ENCODE measurements at places on chromosomes 4 and X.

DNA sequence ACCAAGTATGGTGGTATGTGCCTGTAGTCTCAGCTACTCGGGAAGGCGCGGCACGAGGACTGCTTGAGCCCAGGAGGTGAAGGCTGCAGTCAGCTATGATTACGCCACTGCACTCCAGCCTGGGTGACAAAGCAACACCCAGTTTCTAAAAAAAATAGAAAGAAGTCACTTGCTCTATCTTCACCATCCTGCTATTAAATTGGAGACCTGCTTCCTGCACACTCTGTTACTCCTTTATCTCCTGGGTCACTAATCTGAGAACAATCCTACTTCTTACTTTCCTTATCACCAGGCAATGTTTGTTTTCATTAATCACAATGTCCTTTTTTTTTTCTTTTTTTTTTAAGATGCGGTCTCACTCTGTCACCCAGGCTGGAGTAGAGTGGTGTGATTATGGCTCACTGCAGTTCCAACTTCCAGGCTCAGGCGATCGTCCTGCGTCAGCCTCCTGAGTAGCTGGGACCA, 16.2 kb downstream of the PRKX start:
- DNase-seq = peak; percentile 28

GRCh38 chrX:110123331-110123782, 120.4 kb downstream of the TMEM164 start:
- DNase-seq = peak; percentile 68

DNA sequence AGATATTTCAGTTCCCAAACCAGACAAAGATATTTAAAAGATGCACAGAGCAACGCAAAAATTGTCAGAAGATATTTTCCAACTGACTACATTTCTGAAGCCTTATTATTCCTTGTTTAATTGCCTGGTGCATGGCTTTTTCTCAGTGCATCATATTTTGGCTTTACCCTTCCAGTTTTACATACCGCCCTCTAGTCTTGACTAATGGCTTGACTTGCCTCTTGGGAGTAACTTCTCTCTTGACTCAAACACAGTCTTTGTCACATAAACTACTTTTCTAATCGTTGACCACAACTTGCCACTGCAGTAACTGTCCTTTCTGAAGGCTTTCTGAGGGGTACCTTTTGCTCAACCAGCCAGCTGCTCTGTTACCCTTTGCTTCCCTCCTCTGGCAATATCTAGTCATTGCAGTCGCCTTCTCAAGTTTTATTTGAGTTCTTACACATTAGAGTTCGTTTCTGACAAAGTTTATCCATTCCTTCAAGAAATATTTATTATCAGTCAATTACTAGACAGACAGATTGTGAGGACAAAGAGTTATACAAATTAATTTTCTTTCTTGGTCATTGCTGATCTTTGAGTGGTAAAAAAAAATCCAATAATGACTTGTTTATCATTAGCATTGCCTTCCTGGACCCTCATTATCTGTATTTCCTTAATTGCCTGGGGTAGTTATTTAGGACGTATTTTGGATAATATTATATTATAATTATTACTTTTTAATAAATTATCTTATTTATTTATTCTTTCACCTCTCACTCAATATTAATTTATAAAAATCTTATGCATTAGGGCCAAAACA, 506.9 kb upstream of the PCDH10 start:
- DNase-seq = peak; percentile 22

DNA sequence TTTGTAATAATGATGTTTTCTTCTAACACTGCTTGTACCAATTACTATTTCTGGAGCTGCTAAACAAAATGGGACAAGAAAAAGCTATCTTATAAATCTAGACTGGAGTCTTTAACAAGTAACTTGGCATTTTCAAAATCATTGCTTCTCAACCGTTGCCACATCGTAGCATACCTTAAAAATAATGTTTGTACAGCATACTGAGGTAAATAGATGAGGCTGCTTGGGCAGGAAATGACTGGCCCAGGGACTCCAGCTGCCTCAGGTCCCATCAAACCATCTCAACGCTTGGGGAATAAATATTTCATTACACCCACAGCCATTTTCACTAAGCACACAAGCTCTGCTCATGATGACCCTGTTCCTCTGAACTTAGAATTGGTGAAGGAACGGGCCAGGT, 115.1 kb downstream of the SPANXA1 start:
- no peak for DNase-seq

DNA sequence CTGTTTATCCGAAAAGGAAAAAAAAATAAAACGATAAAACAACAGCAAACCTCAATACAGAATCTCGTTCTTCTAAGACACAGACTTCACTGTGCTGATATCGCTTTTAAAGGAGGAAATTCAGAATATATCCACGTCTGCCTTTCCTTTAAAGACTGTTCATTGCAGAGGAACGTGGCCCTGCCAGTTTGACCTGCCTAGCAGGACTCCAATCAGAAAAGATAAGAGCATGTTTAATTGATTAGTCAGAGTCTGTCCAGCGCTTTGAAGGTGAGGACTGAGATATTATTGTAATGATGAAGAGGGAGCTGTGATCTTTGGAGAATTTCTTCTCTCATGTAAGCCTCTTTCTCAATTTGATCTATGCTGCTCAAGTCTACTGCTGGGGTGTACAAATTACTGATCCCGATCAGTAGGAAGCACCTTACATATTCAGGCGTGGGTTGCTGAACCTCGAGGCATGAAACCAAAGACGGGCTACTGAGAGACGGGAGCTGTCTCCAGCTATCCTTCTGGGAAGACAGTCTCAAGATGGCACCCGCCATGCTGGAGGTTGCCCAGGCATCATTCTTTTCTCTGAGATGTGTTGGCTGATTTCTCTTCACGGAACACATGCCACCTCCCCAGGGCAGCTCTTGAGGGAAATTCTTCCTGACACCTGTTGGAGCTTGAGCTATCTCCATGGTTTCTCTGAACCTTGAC, 146.1 kb downstream of the SHOX start:
- no peak for DNase-seq

DNA sequence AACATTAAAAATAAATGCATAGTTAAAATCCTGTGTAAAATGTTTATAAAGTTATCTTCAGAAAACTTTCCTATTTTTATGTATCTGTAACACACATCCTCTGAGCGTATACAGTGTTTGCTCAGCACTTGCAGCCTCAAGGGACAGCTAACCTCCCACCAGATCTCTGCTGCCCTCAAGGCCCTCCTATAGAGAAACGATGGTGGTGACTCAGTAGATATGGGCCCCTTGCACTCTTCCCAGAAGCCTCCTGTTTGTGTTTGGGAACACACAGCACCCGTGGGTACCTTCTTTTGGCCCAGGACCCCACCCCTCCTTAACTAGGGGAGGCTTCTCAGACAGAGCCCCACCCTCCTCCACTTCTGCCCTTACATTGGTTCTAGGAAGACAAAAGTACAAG, 26.7 kb downstream of the PJA1 start:
- DNase-seq = no peak

DNA sequence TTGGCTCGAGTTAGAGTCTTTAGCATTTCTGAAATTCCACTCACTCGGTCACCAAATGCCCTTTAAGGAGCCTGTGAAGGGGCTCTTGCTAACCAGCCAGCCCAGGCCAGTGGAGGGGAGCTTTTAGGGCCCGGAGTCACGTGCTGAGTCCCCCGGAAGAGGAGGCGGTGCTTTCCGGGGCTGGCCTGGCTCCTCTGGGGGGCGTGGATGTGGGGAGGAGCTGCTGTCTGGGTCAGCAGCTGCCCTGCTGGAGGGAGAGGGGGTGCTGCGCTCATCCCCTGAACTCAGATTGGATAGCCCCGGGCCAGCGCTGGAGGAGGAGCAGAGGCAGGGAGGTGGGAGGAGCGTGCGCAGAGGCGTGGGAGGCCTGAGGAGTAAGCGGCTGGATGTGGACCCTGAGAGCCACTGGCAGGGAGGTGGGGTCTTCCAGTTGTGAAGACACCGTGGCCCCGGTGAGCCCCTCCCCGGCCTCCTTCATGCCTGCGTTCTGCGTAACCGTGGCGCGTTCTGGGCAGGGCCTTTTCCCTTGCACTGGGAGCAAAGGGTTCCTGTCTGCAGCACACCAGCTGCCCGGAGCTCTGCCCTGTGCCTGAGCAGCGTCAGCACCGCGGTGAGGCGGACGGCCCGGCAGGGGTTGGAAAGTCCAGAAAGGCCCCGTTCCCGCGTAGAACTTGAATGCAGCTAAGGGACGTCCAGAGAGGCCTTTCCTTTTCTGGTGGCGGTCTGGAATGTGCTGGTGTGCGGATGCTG, 19.7 kb downstream of the MAEA start:
- peak; percentile 32 for DNase-seq

GRCh38 chr4:3436798-3437581, 4.8 kb upstream of the HGFAC start:
- no peak for DNase-seq

DNA sequence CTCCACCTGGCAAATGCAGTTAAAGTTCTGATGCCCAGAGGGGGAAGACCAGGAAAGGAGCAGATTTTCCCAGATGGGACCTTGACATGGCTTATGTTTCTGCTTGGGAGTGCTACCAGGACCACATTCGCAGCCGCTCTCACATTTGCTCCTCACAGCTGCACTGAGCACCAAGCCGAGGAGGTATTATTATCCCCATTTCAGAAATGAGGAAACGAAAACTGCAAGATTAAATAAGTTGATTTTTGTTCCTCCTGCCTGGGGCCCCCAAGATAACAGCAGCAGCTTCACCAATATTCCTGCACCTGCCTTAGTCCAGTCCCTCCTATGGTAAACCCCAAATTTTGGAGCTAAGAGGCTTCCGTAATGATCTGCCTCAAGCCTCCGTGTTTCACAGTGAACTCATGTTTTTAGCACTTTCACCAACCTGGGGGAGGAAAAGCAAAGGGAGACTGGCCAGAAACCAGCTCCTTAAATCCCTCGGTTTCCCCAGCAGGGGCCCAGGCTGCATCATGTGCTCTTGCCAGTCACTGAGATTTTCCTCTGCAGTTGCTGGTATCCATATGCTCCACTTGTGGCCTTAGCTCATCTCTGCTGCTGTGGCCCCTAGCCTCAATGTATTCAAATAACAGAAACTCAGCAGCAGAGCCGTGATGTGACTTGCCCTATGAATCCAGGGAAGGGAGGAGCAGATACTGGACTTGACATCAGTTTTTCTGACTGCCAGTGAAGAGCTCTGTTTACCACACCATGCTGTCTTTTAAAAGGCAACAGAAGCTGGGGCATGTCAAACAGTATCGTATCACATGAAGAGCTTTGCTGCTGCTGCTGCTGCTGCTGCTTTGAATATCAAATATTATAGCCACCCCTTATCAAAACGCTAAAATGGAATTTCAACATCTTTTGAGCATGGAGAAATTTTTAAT, 95.5 kb upstream of the KLHL13 start:
- DNase-seq = no peak

DNA sequence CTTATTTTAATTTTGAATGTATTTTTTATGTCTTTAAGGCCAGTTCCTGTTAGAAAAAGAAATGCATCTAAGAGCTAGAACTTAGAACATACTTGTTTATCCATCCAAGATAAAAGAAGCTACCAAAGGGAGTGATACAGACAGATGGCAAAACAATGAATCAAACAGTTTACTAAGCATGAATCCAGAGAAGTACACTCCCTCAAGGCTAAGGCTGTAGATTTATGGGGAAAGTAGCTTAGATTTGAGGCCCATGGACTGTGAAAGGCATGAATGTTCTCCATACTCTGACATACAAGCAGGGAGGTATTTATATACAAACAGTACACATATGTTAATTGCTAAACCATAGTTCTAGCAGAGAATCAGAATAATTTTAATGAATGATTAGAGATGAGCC, 255.3 kb upstream of the NRK start:
- no peak for DNase-seq

DNA sequence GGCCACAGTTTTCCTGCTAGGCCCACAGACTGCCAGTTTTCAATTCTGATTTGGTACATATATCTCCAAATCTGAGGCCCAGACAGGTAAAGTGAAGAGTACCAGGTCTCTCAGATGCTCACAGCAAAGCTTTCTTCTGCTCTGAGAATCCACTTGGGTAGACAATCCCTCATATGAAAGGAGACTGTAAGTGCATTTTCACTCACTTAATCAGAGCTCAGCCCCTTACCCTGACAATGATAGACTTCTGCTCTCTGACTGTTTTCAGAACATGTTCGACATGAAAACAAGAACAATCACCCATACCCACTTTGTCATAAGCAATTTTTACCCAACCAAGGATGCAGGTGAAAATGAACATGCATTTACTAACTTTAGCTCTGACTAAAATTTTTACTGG, 7.1 kb downstream of the GPRIN3 start:
- DNase-seq = no peak

DNA sequence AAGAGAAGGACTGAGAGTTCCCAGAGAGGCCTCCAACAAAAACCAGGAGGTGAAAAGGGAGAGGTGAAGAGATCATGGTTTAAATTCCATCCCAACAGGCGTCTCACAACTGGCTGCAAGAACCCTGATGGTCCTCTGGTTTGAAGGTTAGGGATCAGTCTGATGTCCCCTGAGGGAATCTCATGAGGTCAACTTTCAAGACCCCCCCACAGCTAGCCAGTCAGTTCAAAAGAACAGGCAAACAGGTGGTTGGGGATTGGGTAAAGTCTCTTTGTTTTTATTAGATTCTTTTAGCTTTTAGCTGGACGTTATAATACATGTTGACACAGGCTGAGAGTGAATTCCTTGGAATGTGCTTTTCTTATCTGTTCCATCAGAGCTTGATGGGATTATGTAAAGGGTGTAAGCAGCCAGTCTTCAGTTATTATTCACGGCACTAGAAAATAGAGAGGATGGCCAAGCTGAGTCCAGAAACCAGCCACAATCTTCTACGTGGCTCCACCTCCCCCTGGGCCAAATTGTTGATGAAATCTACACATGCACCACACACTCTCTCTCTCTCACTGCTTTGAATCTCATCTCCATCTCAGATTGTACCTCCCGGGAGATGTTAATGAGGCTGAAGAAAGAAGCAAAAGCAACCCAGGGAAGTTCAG, 20.8 kb downstream of the ENPP6 start:
- DNase-seq = no peak

DNA sequence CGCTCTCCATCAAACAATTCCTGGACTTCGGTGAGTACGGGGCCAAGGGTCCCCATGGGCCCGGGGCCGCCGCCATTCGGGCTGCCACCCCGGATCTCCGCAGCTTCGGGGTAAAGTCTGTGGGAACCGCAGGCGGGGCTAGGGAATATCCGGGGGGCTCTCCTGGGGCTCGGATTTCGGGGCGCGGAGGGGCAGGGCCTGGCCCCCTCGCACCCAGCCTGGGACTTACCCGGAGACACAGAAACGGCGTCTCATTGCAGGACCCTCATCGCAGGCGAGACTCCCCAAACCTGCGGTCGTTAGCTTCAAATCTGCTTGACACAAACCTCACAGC, 413 bp downstream of the PDK3 start:
- DNase-seq = no peak

- peak; percentile 1 for DNase-seq
Measured at GRCh38 chr4:65670331-65671031, at the start of gene EPHA5. EPHA5 (minus strand) TSS chr4:65670489; CDS start chr4:65669742, 747 bp downstream.

DNA sequence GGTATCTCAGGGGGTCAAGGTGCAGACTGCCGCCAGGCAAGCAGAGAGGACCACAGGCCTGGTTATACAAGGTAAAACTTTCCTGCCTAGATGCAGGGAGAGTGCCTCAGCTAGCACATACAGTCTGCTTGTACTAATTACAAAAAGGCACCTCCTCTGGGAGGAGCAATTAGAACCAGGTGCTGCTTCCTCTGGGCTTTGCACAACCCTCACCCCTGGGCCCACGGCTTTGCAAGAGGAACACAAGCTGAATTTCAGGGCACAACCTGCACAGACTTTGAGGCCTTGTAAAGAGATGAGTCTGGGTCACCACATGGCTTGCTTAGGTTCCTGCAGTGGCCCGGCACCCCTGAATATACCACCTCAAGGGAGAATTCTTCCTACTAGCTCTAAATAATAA, 9.2 kb upstream of the CITED1 start:
- no peak for DNase-seq
